ENCODE measurements at places on chromosomes 16 and 17.
A peak's percentile ranks its signal among the peaks of the same experiment; 100 is the strongest.

GRCh38 chr16:2160915-2161551 lies 5.5 kb downstream of the TRAF7 start:
- DNase-seq, result no peak

DNA sequence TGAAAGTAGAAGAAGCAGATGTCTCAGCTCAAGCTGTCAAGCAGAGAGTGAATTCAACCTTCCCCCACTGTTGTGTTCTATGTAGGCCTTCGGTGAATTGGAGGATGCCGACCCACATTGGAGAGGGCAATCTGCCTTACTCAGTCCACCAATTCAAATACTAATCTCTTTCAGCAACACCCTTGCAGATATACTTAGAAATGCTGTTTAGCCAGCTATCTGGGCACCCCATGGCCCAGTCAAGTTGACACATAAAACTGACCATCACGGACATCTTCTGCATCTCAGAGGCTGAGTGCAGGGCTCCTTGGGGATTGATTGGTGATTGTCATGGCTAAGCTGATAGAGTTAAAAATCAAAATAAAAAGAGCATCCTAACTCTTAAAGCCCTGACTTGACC lies 58.3 kb downstream of the IRX3 start:
- no peak for DNase-seq

DNA sequence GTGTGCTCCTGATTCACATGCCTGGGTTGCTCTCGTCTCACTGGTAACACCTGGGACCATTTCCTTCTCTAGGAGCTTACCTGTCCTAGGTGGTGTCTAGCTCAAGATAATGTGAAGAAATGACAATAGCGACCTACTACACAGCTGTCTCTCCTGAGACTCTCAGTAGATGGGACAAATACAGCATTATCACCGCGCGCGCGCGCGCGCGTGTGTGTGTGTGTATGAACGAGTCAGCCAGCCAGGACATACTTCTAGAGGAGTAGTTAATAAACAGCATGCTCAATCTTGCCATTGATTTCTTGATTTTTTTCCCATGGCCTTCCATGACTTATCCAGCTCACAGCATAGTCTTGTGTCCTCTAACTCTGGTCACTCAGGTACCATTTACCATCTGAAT lies 268.6 kb downstream of the PHKB start:
- DNase-seq, result no peak

DNA sequence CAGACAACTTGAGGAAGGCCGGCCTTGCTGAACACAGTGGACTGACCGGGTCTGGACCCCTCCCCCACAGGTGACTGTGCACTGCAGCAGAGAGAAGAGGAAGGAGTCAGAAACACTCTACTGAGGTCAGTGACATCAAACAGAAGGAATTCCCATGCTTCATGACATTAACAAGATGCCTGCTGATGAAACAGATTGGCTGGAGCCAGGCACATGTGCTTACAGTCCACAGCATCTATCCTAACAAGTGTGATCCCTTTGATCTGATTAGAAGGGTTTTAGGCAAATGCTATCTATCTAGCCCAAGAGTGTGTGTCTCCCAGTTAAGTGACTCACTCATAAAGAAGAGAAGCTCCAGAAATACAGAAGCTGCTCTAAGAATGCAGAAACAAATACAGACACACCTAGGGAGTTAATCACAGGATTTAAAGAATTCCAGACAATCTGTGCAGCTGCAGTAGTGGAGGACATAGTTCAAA lies 90.2 kb downstream of the SYCE1L start:
- no peak for DNase-seq

DNA sequence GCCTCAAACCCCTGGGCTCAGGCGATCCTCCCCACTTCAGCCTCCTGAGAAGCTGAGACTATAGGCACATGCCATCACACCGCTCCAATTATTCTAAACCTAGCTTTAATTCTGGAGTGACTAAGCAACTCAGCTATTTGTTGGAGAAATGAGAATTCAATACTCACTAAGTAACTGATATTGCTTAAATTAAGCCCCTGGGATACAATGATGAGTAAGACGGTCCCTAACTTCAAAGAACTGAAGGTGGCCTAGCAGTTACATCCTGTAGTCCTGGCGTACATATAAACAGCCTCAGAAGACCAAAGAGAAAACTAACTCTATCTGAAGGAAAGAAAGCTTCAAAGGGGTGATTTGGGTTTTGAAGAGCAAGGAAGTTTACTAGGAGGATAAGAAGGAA lies 25.0 kb downstream of the XPO6 start:
- DNase-seq, result no peak

DNA sequence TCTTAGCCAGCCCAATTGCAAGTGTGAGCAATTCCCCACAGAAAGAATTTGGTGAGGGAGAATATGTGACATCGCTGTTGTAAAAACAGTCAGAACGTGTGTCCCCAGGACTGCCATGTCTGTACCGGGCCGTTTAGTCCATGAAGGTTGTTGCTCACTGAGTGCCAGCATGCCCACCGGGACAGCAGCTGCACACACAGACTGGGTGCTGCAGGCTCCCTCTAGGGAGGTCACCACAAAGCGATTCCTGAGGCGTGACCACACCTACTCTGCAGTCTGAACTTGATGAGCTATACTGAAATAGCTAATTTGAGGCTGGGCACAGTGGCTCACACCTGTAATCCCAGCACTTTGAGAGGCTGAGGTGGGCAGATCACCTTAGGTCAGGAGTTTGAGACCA lies 44.1 kb upstream of the ADORA2B start:
- DNase-seq, result no peak

DNA sequence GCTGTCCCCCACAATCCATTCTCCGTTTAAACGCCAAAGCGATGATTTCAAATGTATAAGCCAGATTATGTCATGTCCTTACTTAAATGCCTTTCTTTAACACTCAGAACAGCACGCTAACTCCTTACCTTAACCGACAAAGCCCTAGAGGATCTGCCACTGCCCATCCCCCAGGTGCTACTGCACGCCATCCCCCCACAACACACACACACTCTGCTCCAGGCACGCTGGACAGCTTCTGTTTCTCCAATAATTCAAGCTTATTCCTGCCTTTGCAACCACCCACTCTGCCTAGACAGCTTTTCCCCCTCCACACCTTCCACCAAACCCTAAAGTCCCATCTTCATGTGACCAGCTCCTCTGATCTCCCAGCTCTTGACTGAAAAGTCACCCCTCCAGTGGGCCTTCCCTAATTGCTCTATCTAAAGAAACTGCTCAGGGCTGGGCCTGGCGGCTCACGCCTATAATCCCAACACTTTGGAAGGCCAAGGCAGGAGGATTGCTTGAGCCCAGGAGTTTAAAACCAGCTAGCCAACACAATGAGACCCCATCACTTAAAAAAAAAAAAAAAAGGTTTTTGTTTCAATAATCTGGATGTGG lies 38.9 kb upstream of the RPL38 start:
- no peak for DNase-seq

GRCh38 chr17:3754458-3755334 lies 31.0 kb downstream of the HASPIN start:
- peak; percentile 69 for DNase-seq

DNA sequence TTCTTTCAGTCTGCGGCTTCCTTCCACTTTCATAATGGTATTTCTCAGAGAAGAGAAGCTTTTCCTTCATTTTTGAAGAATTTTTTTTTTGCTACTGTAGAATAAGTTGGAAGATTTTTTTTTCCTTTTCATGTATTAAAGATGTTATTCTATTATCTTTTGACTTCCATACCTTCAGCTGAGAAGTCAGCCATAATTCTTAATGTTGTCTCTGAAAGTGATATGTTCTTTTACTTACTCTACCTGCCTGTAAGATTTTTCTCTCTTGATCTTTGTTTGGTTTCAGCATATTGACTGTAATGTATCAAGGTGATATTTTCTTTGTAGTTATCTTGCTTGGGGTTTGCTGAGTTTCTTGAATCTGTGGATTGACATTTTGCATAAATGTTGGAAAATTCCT lies 143.5 kb upstream of the TOX3 start:
- DNase-seq, result no peak

GRCh38 chr17:58521680-58522079 lies 7.2 kb upstream of the MTMR4 start:
- no peak for DNase-seq

DNA sequence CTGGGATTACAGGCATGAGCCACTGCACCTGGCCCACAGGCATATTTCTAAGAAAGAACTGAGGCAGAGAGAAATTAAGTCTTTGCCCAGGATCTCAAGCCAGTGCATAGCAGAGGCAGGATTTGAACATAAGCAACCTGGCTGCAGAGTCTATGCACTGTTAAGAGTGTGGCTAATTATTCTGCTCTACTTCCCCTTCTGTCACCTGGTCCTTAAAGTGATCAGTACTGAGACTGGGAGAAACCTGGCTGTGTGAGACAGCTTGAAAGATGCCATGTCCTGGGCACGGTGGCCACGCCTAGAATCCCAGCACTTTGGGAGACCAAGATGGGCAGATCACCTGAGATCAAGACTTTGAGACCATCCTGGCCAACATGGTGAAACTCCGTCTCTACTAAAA lies 58.1 kb downstream of the IQCK start:
- DNase-seq, result no peak

GRCh38 chr17:50350733-50351132 lies 4.8 kb downstream of the XYLT2 start:
- DNase-seq, result peak; percentile 4

DNA sequence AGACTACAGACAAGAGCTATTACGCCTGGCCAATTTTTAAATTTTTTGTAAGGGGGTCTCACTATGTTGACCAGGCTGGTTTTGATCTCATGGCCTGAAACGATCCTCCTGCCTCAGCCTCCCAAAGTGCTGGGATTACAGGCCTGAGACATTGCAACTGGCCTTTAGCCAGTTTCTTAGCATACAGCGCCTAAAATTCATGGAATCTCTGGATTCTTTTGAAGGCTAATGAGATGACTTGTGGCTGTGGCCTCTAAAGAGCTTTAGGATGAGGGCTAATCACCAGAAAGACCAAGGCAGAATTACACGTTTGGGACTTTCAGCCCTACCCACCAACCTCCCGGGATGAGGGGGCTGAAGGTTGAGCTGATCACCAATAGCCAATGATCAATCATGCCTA lies 34.6 kb downstream of the AKAP10 start:
- no peak for DNase-seq

DNA sequence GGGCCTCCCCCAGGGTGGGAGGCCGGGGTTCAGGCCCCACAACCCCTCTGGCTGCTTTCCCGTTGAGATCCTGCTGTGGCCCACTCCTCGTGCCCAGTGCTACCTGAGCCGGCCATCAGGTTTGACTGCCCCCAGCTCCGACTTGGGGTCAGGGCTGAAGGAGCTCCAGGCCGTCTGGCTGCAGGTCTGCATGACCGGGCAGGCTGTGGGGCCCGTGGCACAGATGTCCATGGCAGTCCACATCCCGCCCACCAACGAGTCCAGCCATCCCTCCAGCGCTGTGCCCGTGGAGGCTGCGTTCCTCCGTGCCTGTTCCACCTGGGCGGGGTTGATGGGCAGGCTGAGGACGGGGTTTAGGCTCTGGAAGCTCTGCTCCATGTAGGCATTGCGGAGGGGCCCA lies 362.2 kb downstream of the XYLT1 start:
- DNase-seq, result no peak

- peak; percentile 60 for DNase-seq
Observed at GRCh38 chr17:8753976-8754440, 4.3 kb downstream of the SPDYE4 start.
